ENCODE measurements at places on chromosomes 4 and X.

- no peak for DNase-seq
These were observed 252.6 kb downstream of the RAPGEF2 start for GRCh38 chr4:159355466-159355865.

GRCh38 chrX:105910563-105911105 is 88.3 kb downstream of the NRK start:
- DNase-seq: no peak

- DNase-seq: no peak
These were observed 9.7 kb downstream of the HOPX start for GRCh38 chr4:56671373-56671772.

- DNase-seq: no peak
These were observed 909.0 kb upstream of the PCDH10 start for GRCh38 chr4:132240081-132240480.

DNA sequence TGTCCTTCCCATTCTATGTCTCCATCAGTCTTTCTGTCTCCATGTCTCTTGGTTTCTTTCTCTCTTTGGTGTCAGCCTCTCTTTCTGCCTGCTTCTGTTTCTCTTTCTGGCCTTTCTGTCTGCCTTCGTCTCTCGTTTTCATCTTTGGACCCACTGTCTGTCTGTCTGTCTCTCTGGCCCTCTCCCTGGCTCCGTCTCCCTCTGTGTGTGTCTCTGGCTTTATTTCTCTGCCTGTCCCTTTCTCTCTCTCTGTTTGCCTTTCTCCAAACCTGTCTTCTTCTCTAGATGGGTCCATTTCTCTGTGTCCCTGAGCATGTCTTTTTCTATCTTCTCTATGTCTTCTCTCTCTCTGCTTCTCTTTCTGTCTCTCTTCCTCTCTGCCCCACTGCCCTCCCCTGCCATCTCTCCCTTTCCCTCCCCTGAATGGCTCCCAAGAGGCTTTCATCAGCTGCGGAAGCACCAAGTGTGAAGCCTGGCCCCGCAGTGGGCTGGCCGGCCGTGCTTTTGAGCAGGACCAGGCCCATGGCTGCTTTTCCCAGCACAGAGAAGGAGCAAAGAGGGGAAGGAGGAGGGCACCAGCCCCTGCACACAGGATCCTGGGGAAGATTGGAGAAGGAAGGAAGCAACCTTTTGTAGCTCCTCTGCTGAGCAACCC is 57.4 kb downstream of the PJA1 start:
- no peak for DNase-seq

DNA sequence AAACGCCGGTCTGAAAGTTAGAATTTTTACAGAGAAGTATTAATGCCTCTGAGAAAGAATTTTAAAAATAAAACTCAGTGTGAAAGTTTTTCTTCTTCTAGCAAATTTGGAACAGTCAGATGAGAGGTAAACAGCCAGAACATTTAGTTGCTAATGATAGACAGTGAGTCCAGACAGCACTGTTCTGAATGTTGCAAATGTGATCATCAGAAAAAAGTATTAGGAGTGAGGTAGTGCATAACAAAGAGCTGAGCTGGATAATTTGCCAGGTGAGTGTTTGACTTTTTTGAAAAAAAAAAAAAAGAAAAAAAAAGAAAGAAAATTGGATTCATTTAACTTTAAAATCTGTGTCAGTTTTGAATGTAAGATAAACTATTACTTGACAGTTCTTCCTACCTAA is 42.0 kb upstream of the GRPR start:
- no peak for DNase-seq

GRCh38 chrX:16347968-16348670 is 180.8 kb downstream of the MAGEB17 start:
- DNase-seq: no peak

DNA sequence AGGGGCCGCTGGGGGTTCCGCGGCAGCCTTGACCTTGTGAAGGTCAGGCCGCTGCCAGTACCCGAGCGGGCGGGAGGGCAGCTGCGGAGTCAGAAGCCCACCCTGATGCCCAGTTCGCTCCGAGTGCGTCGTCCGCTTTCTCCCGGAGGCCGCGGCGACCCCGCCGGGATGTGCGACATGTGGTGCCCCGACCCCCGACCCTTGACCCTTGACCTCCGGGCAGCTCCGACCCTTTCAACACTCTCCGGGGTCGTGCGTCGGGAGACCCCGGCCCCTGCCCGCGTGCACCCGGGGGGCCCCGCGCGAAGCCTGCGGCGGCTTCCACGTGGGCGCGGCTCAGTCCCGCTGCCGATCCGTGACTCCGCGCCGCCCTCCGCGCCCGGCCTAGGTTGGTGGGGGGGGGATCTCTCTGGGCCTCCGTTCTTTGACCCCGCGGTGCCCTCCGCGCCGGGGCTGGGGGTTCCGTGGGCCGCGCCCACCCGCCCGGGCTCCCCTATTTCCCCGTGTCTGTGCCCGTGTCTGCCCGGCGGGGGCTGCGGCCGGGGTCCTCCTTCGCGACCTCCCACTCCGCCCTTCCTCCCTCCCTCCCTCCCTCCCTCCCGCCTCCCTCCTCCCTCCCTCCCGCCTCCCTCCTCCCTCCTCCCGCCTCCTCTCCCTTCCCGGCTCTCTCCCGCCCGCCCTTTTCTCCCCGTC is 609 bp upstream of the SLC25A6 start:
- no peak for DNase-seq

DNA sequence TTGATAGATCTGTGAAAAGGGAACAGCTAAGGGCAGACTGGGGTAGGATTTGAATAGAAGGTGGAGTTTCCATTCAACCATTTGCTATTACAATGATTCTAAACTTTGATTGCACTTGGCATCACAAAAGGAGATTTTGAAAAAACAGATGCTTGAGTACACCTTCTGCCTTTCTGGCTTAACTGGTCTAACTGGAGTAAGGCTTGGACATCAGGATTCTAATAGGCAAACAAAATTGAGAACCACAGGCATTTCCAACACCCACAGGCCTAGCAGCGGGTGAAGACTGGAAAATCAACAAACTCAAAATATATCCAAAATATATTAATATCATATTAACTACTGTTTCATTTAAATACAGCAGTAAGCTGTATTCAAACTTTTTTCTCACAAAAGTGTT is 1.9 kb upstream of the VEGFC start:
- no peak for DNase-seq

DNA sequence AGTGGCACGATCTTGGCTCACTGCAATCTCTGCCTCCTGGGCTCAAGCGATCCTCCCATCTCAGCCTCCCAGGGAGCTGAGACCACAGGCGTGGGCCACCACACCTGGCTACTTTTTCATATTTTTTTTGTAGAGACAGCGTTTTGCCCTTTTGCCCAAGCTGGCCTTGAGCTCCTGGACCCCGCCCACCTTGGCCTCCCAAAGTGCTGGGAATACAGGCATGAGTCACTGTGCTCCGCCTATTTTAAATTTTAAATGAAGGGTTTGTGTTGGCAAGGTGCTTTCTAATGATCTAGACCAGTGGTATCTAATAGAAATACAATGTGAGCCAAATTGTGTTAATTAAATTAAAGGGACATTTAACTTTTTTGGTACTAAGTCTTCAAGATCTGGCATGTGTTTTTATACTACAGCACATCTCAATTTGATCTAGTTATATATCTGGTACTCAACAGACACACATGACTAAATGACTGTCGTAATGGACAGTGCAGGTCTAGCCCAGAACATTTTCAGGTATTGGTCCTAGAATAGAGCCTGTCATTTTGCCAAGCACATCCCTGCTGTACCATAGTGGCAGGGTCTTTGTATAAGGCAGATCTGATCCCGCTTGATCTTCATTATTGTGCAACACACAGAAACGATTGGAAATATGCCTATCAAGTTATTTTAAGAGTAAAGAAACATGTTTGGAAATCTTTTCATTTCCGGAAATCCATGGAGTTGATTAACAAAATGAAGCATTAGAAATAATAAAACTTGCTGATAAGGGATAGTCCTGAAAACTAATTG is 7.3 kb downstream of the PGK1 start:
- DNase-seq: no peak

DNA sequence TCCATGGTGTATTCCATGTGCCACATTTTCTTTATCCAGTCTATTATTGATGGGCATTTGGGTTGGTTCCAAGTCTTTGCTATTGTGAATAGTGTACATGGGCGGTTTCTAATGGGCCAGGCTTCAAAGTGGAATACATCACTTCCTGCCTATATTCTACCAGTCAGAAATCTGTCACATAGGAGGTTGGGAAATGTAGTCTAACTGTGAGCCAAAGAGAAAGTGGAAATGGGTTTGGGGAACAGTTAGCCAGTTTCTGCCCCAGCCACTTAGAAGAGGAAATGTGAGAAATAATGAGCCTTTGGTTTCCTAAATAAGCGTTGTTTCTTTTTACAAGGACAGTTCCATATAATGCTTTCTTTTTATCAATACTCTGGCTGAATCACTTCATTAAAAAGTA is 85.1 kb upstream of the AP1S2 start:
- DNase-seq: no peak

DNA sequence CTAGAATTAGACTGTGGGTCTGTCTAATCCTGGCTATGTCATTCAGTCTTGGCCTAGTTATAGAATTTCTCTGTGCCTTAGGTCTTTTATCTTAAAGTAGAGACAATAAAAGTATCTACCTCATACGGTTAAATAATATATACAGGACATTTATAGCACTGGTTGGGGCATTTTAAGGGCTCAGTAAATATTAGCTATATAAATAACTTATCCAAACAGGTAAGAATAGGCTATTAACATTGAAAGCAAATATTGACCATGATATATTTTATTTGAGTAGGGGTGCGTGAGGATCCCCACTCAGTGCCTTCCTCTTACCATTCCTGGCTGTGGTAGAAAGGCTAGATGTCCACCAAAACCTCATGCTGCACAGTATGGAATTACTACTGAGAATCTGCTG is 47.4 kb downstream of the HSD17B13 start:
- no peak for DNase-seq

- DNase-seq: no peak
These were observed 7.8 kb downstream of the LDB2 start for GRCh38 chr4:16890651-16891050.

GRCh38 chrX:50475208-50475607 is 4.6 kb upstream of the DGKK start:
- no peak for DNase-seq

- DNase-seq: no peak
These were observed 18.2 kb downstream of the AREG start for GRCh38 chr4:74463123-74463522.

GRCh38 chr4:53706422-53707032 is 115.2 kb upstream of the LNX1 start:
- no peak for DNase-seq

DNA sequence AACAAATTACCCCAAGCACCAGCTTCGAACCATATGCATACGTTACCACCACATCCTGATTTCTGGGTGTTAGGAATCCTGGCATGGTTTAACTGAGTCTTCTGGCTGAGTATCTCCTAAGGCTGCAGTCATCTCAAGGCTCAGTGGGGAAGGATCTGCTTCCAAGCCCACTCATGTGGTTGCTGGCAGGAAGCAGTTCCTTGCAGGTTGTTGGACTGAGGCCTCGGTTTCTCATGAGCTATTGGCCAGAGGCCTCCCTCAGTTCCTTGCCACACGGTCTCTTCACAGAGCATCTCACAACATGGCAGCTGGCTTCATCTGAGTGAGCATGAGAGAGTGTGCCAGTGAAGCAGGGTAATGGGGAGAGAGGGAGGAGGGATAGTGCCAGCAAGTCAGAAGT is 96.1 kb upstream of the MTM1 start:
- no peak for DNase-seq

DNA sequence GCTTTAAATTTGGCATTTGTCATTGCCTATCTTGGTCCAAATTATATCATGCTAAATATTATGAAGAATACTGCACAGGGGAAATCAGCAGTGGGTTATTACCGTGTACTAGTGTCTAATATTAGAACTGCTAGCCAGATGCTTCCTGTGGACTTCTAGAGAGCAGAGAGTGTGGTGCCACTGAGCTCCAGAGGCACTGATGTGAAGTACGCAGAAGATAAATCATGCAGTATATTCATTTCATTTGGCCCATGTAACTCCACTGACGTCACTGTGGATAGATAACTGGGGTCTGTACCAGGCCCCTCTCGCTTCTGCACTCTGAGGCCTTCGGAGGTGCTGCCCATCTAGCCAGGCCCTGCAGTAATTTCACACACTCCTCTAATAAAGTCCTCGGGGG is 80.0 kb downstream of the ALPK1 start:
- DNase-seq: no peak

GRCh38 chr4:8102076-8102355 is 56.6 kb downstream of the ABLIM2 start:
- DNase-seq: no peak

GRCh38 chr4:176193126-176193525 is 2.3 kb downstream of the SPATA4 start:
- no peak for DNase-seq

- no peak for DNase-seq
These were observed 139.8 kb upstream of the KIT start for GRCh38 chr4:54517781-54518444.

GRCh38 chr4:152777488-152777887 is 2.0 kb downstream of the TIGD4 start:
- DNase-seq: no peak

GRCh38 chrX:46375831-46376230 is 169.4 kb downstream of the ZNF674 start:
- no peak for DNase-seq

GRCh38 chrX:45781901-45782553 is 581.4 kb upstream of the DIPK2B start:
- no peak for DNase-seq

GRCh38 chr4:30903502-30904214 is 183.5 kb downstream of the PCDH7 start:
- DNase-seq: no peak

- no peak for DNase-seq
These were observed 369.6 kb upstream of the SLC7A11 start for GRCh38 chr4:138611721-138612120.

GRCh38 chr4:103092245-103092644 is 7.4 kb downstream of the BDH2 start:
- no peak for DNase-seq

- no peak for DNase-seq
These were observed 14.6 kb downstream of the CTBP1 start for GRCh38 chr4:1234309-1234695.

- no peak for DNase-seq
These were observed 6.3 kb downstream of the CPLX1 start for GRCh38 chr4:819401-820229.

GRCh38 chr4:25818371-25818871 is 44.4 kb downstream of the SEL1L3 start:
- DNase-seq: no peak
